Fibroblast of lung (primary cell): ENCODE measurements at places on chromosomes 2 and 18. TPM values are rescaled to one million over a fixed set of nuclear protein-coding genes. Genes with fewer than 3 reads are reported as not detected.

The CPO gene
- under 0.01 TPM in 1 of 2 replicates, not detected in the other for total RNA-seq

The PSMA8 gene
- not detected in 2 replicates for total RNA-seq

The SLC4A5 gene
- under 0.01 and 0.17 TPM in 2 replicates for total RNA-seq

The SPHKAP gene
- total RNA-seq, result not detected in 2 replicates

The BMP10 gene
- total RNA-seq, result not detected in 2 replicates

The CD226 gene
- total RNA-seq, result 0.33 and 0.51 TPM in 2 replicates
